SIG-M5 (cell line): ENCODE measurements at places on chromosomes 1 and 21.

- DNase-seq = no peak
Observed at GRCh38 chr1:212012034-212012740, 23.2 kb downstream of the INTS7 start.

- DNase-seq = no peak
Observed at GRCh38 chr21:44728716-44729115, 17.3 kb upstream of the TSPEAR start.

- no peak for DNase-seq
Observed at GRCh38 chr1:185365951-185366350, 48.9 kb upstream of the IVNS1ABP start.

DNA sequence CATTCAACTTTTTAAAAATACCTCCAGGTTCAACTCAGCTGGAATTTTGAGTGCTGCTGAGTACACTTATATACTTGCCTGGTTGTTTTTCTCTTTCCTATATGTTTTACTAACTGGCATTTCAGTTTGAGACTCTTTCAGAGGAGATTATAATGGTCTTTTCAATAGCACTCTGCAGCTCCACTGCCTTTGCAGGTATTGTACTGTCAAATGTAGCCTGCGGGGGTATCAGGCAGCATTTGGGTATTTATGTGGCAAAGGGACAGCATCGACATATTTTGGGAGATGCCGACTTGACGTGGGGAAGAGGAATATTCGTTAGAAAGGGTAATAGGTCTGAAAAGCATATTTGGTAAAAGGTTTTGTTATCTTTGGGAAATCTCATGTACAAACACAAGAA is 11.1 kb upstream of the TGFBR3 start:
- no peak for DNase-seq

DNA sequence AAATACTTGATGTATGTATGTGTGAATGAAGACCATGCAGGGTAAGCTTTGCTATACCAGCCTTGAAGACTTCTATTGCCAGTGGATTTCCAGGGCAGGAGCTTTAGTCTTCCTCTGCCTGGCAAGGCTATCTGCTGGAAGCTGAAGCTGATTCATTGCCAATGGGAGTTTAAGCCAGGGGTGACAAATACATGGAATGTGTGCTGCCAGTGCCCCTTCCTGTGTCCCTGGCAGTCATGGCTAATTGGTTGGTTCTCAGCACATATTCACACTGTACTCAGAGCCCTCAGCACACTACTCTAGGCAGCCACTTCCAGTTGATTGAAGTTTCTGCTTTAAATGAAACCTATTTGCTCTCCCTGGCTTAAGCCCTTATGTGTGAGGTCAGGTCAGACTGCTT is 1.5 kb downstream of the ZSCAN20 start:
- no peak for DNase-seq
